ENCODE measurements at places on chromosomes 4 and X.

- DNase-seq, result no peak
These were observed 32.1 kb upstream of the MAML3 start for GRCh38 chr4:140186082-140186438.

- no peak for DNase-seq
These were observed 34.5 kb upstream of the RAB33B start for GRCh38 chr4:139419388-139419914.

GRCh38 chrX:149819371-149819770, 37.6 kb downstream of the MAGEA9 start:
- DNase-seq, result no peak

- no peak for DNase-seq
These were observed 141.0 kb downstream of the ARHGAP24 start for GRCh38 chr4:85615952-85616351.

DNA sequence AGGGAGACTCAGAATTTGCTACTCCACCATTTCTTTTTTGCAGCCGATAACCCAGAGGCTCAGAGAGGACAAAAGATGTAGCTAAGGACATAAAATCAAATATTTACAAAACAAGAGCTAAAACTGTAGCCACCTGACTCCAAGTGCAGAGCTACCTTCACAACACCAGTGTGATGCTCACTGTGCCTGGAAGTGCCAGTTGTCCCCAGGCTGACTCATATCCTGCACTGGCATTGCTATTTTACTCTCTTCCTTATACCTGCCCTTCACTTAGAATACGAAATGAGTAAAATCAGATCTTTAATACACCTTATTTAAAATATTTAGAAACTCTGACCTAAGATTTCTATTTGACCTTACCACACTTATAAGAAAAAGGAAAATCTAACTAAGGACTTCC, 39.5 kb downstream of the SLC7A11 start:
- no peak for DNase-seq

GRCh38 chrX:106201502-106202178, 33.5 kb downstream of the PWWP3B start:
- no peak for DNase-seq

DNA sequence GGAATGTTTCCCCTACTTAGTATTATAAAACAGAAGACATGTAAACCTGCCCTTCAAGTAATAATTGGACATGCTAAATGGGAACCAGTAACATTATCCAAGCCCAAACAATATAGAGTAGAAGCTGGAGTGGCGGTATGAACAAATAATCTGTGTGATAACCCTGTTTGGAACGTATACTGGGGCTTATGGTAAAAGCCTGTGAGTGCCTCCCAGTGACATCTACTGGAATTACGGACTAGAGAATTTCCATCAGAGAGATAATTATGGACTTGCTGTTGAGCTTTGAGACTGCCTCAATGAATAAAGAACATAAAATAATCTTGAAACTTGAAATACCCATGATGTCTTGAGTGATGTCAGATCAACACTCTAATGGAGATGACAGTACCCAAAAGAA, 406.3 kb upstream of the GRIA3 start:
- no peak for DNase-seq

GRCh38 chr4:169158046-169158445, 112.7 kb downstream of the SH3RF1 start:
- no peak for DNase-seq

DNA sequence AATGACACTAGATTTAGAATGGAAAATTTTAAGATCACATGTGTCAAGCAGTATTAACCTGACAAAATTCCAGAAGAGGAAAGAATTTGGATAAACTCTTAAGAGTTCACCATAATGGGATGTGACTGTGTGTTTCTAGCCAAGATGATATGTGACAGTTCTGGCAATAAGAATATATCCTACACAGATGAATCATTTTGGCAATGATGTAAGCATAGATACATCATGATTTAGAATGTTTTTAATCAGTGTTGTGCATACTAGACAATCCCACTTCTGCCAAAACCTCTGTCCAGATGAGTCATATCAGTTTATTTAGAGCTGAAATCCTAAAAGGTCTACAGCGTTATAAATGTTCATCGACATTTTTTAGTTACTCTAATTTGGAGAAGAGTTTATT, 48.8 kb downstream of the PTCHD1 start:
- DNase-seq, result no peak

DNA sequence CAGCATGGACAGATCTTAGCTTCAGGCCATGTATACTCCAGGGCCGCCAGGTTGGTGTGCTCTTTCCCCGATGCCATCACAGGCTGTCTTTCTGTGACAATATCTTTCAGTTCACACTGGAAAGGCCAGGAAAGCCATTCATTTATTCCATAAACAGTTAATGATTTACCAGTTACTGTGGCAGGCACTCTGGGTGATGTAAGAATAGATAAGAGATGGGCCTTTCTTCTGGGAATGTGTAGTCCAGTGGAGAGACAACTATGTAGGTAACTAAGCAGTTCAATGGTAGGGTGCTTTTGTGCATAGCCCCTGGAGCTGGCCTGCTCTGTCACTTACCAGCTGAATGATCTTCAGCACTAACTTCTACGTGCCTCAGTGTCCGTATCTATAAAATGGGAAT, 46.3 kb upstream of the LEF1 start:
- DNase-seq, result no peak
